Right ventricle myocardium inferior (tissue), 1 donor: ENCODE measurements at places on chromosomes 11 and 22. TPM values are rescaled to one million over a fixed set of nuclear protein-coding genes. Genes with fewer than 3 reads are reported as not detected.
A peak's percentile ranks its signal among the peaks of the same experiment; 100 is the strongest.

CRYBA4 gene
- not detected for total RNA-seq

ELMOD1 gene
- total RNA-seq = 0.41 TPM

LRP4 gene
- 17.5 TPM for total RNA-seq

IGLL1 gene
- total RNA-seq = not detected

KLHL35 gene
- 0.68 TPM for total RNA-seq

TRPC6 gene
- total RNA-seq = 0.19 TPM

CEP164 gene
- total RNA-seq = 4.7 TPM

MS4A4E gene
- total RNA-seq = 1.3 TPM

GUCY1A2 gene
- total RNA-seq = 12.4 TPM

OR5T3 gene
- total RNA-seq = not detected

MOGAT2 gene
- total RNA-seq = 0.22 TPM

KDM4D gene
- total RNA-seq = 0.54 TPM

CDC42BPG gene
- 0.16 TPM for total RNA-seq

OTOG gene
- not detected for total RNA-seq

MAPK12 gene
- 18.2 TPM for total RNA-seq

- no peak for DNase-seq
Observed at GRCh38 chr11:34977089-34977912, 60.9 kb downstream of the PDHX start.

GRCh38 chr22:36584666-36585065, 55.7 kb upstream of the EIF3D start:
- DNase-seq = no peak

DNA sequence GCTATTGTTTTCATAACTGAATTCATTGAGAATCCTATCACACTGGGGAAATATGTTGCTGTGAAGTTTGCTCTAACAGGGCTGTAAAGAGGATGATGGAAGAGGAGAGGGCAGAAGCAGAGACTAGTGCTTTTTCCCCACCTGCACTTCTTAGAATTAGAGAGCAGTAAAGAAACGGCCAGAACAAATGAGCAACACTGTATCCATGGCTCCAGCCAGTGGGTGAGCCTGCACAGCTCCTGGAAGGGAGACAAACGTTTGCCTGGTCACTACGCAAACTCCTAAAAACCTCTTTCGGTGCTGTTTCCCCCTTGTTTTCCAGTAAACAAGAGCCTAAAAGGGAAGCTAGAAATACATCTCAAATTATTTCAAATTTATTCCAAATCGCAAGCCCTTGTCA, 22.2 kb upstream of the OR10D3 start:
- no peak for DNase-seq

DNA sequence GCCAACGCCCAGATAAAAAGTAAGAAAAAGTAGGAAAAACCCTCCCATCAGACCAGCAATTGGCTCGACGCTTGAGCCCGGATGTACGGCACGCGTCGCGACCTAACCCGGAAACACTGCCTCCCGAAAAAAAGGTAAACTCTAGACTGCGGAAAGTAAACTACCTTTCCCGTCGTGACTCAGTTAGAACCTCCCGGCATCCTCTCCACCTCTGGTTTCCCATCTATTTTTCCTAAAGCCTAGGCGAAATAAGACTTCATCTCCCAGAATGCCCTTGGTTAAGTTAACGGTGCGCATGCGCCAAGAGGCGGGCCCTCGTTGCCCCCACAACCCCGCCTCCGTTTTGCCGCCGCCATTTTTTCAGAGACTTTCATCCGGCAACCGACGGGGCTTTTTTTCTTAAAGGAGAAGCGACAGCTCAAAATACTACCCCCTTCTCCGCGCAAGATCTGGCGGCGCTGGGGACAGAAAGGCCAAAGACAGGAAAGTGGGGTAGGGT, 678 bp upstream of the ZFP91 start:
- peak; percentile 96 for DNase-seq

GRCh38 chr11:108698844-108699642, 34.2 kb downstream of the DDX10 start:
- DNase-seq = no peak

DNA sequence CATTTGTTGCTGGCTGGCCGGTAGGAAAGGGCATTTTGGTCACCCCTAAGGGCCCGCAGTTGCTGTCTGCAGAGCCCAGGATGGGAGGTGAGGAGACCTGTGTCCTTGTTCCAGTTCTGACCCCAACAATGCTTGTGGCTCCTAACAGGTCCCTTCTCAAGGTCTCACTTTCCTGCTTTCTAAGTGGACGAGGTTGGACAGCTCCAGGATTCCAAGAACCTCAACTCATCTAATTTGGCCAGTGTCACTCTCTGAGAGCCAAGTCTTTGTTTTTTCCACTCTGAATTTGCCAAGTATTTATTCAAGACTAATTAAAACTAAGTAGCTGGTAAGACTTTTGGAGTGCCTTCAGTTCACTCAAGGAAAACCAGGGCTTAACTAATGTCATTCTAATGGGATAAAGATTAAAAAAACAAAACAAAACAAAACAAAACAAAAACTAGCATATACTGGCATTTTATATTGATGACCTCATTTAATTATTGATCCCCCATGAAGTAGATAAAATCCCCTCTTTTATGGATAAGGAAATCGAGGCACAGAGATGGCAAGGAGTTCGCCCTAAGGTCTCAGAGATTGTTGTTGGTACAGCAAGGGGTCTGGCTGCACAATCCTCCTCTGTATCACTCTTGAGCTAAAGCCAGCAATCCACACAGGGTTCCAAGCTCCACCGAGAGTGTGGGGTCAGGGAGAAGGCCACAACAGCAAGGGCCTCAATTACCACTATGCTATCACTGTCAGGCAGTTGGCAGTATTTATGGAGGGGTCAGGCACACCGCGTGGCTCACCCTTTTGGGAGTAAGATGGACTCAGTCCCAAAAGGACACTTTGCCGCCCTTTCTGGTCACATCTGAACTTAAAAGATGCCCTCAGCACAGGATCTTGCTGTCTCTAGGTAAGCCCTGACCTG, 8.1 kb downstream of the SGSM1 start:
- DNase-seq = no peak

DNA sequence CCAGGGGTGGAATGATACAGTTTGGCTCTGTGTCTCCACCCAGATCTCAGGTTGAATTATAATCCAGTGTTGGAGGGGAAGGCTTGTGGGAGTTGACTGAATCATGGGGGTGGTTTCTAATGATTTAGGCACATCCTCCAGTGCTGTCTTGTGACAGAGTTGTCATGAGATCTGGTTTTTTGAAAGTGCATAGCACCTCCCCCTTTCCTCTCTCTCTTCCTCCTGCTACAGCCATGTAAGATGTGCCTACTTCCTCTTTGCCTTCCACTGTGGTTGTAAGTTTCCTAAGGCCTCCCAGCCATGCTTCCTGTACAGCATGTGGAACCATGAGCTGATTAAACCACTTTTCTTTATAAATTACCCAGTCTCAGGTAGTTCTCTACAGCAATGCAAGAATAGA, 45.1 kb downstream of the THAP12 start:
- DNase-seq = no peak

DNA sequence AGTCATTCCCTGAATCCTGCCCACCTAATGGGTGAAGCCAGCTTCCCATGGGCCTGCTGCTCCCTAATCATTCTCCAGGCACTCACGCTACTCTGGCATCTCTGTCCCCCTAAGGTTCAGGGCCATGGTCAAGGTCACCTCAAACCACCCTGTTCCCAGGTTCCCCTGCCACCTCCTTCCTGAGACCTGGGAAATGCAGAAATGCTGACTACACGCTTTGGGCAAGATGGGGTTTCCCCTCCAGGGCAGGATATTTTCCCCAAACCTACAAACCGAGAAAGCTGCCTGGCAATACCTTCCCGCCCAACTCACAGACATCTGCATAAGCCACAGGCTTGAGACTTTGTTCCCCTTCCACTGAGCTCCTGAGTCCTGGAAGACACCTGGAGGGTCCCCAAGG, 97.6 kb downstream of the FEZ1 start:
- DNase-seq = no peak

DNA sequence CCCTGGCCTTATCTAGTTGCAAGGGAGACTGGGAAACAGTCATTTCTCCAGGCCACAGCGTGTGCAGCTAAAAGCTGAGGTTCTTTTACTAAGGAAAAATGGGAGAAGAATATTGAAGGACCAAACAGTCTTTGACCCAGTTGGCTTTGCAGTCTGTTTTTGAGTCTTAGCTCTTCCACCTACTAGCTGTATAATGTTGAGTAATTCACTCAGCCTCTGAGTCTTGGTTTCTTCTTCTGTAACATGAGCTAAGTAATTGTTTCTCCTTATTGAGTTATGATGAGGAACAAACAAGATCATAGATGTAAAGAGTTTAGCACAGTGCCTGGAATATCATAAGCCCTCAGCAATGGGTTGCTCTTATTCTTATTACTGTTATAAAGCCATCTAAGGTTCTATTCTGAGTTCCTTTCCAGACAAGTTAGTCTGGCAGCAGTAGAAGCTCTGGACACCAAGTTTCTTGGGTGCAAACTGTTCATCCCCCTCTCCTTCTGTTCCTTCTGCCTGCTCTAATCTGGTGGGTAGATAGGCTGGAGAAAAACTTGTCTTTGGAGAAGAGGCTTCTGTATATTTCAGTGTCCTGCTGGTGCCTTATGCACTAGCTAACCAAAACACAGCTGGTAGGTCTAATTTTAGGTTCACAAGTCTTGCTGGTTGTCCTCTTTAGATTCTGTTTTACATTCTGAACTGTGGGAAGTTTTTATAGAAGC, 13.5 kb downstream of the TRIM44 start:
- no peak for DNase-seq

GRCh38 chr11:95584180-95584579, 205.4 kb downstream of the FAM76B start:
- no peak for DNase-seq

- no peak for DNase-seq
Observed at GRCh38 chr22:26656891-26657851, at the start of gene MIAT. Gene MIAT (plus strand): TSS chr22:26657588.

GRCh38 chr11:35974882-35975589, 31.2 kb downstream of the LDLRAD3 start:
- DNase-seq = no peak

- DNase-seq = no peak
Observed at GRCh38 chr22:31244046-31244942, 32.2 kb downstream of the LIMK2 start.

GRCh38 chr11:112769584-112769983, 191.6 kb upstream of the NCAM1 start:
- DNase-seq = no peak

GRCh38 chr11:12174128-12174476, 63.7 kb downstream of the MICAL2 start:
- no peak for DNase-seq

DNA sequence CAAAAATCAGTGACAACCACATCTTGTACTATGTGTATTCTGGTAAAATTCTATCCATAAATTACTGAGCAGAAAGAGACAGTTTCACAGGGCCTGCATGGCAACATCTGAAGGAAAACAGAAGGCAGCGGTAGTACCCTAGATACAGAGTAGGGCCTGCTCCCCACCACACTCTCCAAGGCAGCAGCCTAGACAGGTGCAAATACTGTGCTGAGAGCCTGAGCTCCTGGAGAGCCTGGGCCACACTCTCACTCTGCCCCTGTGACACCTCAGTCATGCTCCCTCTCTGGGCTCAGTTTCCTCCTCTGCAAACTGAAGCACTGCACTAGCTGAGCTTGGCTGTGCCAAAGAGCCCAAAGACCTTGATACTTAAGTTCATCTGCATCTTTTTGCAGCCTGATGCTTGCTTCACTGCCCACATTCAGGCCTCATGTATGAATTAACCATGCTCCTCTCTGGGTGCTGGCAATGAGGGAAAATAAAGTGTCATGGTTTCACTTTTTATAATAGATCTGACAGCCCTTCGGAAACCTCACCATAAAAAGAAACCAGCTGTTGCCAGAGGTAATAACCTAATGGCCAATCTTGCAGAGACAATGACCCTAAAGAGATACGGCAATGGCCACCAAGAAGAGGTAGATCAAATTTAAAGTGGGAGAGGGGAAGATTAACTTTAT, 104.7 kb downstream of the PLEKHA7 start:
- no peak for DNase-seq

GRCh38 chr11:24588081-24588480, 91.2 kb downstream of the LUZP2 start:
- DNase-seq = no peak

- peak; percentile 47 for DNase-seq
Observed at GRCh38 chr11:1473786-1474185, 12.8 kb downstream of the MOB2 start.

GRCh38 chr11:10304495-10305261, at the start of gene ADM:
Gene ADM (plus strand): TSS chr11:10305073. CDS start chr11:10305701, 628 bp downstream.
- peak; percentile 95 for DNase-seq

DNA sequence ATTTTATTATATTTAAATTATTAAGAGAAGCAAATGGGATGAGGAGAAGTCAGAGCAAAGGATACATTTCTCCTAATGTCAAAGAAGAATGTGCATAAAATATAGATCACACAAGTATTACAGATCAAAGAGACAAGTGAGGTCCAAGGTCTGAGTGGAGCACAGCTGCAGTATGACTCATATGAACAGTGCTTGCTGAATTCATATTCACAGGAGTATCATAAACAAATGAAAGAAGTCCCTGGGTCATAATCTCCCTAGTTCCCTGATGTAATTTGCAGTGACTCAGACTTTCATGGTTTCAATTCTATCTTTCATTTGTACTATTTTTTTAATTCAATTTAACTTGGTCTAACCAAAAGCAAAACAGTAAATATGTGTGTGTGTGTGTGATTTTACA, 499.0 kb upstream of the CCDC179 start:
- no peak for DNase-seq

GRCh38 chr11:76630600-76631281, 39.8 kb downstream of the LRRC32 start:
- no peak for DNase-seq
